ENCODE measurements at places on chromosomes 1 and 21. TPM values are rescaled to one million over a fixed set of nuclear protein-coding genes. Genes with fewer than 3 reads are reported as not detected.

- DNase-seq: no peak
- no peak overlapping the region for H3K4me3 ChIP-seq
- no peak overlapping the region for H3K27ac ChIP-seq
- no peaks in the 10 kb centered on the region for H3K4me1 ChIP-seq
- H3K36me3 ChIP-seq: no peaks in the 10 kb centered on the region
These were observed 739.7 kb downstream of the LTN1 start for GRCh38 chr21:28252928-28253327.

DNA sequence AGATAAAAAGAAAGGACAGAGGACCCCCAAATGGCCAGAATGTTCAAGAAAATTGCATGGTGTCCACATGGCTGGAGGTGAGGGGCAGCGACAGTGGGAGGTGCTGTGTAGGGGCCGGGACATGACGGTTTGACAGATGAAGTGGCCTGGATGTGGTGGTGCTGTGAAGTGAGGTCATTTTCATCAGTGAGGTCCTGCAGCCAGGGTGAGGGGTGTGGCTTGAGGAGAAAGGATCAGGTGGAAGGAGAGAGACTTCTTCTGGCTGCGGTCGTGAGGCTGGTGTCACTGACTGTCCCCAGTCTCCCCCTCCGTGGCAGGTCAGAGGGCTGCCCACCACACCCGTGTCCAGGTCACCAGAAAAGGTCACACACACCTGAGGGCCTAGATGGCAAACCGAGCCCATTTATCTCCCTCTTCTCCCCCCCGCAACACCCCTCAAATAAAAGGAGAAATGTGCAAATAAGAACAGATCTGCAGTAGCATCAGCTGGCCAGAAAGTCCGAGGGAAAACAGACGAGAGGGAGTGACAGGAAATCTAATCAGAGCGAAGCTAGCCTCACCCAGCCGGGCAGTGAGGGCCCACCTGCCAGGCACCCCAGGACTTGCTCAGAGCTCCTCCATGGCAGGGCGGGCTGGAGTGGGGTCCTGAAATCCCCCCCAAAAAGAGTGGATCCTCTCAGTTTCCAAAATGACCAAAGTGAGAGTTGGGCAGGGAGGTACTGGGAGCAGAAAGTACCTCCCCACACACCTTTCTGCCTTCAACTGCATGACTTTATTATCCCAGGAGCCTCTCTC is 148.5 kb upstream of the EDN2 start:
- H3K36me3 ChIP-seq: no peaks in the 10 kb centered on the region
- peaks cover 5% of the 10 kb centered on the region for H3K4me1 ChIP-seq
- DNase-seq: no peak
- no peaks in the 10 kb centered on the region for H3K27me3 ChIP-seq
- H3K27ac ChIP-seq: no peak overlapping the region

- H3K27ac ChIP-seq: no peak overlapping the region
- no peaks in the 10 kb centered on the region for H3K27me3 ChIP-seq
- no peaks in the 10 kb centered on the region for H3K4me1 ChIP-seq
- H3K36me3 ChIP-seq: no peaks in the 10 kb centered on the region
These were observed 238.2 kb upstream of the AJAP1 start for GRCh38 chr1:4416189-4416588.

- H3K27me3 ChIP-seq: no peaks in the 10 kb centered on the region
- no peak overlapping the region for H3K4me3 ChIP-seq
- H3K4me1 ChIP-seq: no peaks in the 10 kb centered on the region
- H3K27ac ChIP-seq: no peak overlapping the region
These were observed 18.1 kb downstream of the SIPA1L2 start for GRCh38 chr1:232611834-232612233.

DNA sequence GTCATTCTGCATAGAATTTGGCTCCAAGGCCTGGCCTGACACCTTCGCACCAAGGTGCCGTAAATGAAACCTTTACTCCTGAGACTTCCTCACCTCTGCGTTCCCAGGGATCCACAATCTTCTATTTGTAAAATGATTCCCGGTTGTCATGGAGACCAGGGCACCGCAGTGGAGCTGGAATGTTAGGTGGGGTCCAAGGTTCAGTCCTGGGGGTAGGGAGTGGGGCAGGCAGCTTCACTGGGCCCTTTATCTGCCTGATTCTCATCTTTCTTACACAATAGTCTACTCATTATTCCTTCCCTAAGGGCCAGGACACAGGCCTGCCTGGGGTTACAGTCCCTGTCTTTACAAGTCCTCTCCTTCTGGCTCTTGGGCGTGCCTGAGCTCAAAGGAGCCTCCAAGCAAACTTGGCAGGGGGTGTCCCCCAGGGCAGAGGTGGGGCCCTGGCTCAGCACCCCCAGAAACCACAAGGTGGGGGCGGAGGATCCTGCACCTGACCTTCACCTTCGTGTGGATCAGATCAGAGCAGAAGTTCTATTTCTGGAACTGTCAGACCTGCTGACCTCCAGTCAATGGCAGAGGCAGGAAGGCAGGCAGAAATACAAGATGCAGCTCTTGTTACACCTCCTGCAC is 51.1 kb downstream of the RIPK4 start:
- H3K27ac ChIP-seq: no peak overlapping the region
- H3K4me1 ChIP-seq: no peaks in the 10 kb centered on the region
- H3K4me3 ChIP-seq: no peak overlapping the region

- H3K4me1 ChIP-seq: no peaks in the 10 kb centered on the region
- no peak overlapping the region for H3K4me3 ChIP-seq
These were observed 300.6 kb downstream of the TM2D1 start for GRCh38 chr1:61424382-61424781.

DNA sequence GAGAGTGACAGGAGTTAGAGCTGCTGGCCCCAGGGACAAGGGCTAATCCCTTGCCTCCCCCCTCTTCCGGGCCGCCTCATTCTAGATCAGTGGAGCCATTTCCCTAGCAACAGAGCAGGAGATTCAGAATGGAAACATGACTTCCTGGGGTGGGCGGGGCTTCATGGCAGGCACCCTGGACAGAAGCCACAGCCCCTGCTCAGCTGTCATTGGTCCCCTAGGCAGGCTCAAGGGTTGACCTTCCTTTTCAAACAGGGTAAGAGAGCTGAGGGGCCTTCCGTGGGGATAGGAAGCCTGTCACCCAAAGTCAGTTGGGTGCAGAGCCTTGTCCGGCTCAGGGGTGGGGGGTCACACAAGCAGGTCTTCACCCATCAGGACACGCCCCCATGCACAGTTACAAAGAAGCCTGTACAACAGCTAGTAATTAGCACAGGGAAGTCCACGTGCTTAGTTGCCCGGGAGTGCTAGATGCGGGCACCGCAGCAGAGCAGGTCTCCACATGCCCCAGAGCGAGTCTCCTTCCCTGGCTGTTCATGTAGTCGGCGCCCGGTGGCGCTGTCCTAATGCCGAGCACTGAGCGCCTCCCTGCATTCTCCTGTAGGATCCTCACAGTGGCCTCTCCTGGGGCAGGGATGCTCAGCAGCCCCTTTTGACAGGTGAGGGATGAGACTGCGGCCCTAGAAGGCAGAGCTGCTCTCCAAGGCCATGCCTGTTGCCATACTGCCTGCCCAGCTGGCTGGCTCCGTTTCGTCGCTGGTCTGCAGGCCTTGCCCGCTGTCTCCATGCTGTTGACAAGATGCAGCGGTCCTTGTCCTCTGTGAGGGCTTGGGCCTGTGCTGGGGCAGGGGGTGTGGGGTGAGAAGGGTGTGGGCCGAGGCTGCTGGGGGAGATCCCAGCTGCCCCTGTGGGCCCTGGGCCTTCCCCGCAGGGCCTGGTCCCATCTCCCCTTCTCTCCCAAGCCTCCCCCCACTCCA is 5.1 kb downstream of the TMEM201 start:
- DNase-seq: peak; percentile 20
- H3K27ac ChIP-seq: no peak overlapping the region
- no peak overlapping the region for H3K4me3 ChIP-seq
- no peaks in the 10 kb centered on the region for H3K27me3 ChIP-seq
- peaks cover 36% of the 10 kb centered on the region for H3K4me1 ChIP-seq

DNA sequence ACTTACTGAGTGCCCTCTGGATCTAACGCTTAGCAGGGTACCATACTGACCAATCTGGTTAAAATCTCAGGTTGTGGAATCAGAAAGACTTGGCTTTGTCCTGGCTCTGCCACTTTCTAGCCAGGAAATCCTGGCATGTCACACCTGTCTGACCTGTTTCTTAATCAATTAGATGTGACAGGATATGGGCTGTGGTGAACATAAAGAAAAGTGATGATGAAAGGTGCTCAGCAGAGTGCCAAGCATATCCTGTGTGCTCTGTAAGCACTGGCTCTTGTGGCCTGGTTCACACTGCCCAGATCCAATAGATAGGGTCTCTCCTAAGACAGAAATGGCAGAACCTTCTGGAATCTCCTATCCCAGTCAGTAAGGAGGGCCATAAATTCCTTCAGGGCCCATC is 53.9 kb downstream of the PHC2 start:
- peaks cover 29% of the 10 kb centered on the region for H3K4me1 ChIP-seq
- H3K27me3 ChIP-seq: no peaks in the 10 kb centered on the region
- H3K4me3 ChIP-seq: no peak overlapping the region
- no peak overlapping the region for H3K27ac ChIP-seq

DNA sequence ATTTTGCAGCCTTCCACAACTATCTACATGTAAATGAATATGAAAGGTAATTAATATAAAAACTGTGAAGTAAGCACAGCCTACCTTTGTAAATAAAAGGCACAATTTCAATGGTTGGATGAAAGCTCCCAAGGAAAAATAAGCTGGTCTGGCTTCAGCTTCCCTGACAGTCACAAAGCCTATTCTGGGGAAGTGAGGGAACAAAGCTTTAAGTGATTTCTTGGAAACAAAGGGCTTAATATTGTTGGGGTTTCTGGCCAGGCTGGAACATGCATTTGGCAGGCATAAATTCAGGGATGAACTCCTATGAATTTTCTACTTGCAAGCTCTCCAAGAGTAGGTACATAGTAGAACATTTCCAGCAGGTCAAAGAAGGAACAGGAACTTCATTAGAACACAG is 17.3 kb downstream of the BCAS2 start:
- peaks cover 21% of the 10 kb centered on the region for H3K36me3 ChIP-seq
- H3K4me3 ChIP-seq: no peak overlapping the region
- no peaks in the 10 kb centered on the region for H3K27me3 ChIP-seq
- H3K27ac ChIP-seq: no peak overlapping the region
- no peak for DNase-seq
- H3K4me1 ChIP-seq: no peaks in the 10 kb centered on the region

DNA sequence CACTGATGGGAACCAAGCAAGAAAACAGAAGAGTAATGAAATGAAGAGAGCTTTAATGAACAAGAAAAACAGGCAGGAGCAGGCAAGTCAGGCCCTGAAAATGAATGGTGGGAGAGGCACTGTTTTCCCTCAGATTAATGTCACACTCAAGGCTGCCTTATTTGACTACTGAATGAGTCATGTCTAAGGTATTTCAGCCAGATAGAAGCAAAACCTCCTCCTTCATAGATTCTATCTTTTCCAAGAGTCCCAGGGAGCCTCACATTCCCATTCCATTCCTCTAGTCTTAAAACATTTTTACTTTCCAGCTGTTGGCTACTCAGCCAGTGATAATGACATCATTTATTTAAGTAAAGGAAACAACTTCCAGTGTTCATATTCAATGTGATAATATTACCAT is 228.4 kb upstream of the NRIP1 start:
- H3K4me1 ChIP-seq: no peaks in the 10 kb centered on the region
- no peaks in the 10 kb centered on the region for H3K36me3 ChIP-seq
- no peak overlapping the region for H3K27ac ChIP-seq
- DNase-seq: no peak

DNA sequence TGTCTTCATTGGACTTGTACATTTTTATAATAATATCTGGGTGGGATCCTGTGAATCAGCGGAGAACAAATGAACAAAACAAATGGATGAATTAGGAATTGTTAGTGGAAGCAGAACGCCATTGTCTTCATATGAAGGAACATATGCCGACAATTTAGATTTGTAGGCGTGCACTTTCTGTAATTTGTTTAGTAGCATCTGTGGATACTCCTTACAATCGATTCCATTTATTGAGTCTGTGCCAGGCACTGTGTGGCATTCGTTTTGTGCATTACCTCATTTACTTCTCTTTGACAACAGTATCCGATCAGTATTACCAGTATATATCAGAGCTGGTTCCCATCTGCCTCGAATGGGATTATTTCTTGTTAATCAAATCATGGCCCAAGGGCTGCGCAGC is 61.9 kb downstream of the PRDM2 start:
- DNase-seq: no peak
- no peaks in the 10 kb centered on the region for H3K36me3 ChIP-seq
- no peaks in the 10 kb centered on the region for H3K27me3 ChIP-seq
- H3K4me3 ChIP-seq: no peak overlapping the region

DNA sequence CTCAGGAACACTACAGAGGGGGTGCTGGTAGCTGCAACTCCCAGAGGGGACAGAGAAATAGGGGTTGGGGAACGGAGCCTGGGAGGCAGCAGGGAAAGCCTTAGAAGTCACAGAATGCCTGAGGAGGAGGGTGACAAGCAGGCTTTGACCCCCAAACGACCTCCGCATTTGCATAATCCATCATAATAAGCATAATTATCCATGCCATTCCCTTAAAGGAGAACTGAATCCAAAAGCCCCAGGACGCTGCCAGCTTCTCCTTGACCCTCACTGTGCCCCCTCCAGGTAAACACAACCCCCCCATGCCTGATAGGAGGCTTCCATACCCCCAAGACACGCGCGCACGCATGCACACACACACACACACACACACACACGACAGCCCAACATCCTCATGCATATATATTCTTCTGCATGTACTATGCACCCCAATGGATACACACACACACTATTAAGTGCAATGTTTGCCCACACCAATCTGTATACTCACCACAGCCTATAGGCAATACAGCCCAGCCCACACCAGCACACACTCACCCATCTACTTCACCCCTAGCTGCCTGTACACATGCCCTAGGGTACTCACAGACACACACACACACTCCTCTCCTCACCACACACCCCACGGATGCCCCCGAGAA is 27.8 kb downstream of the SDC3 start:
- no peak overlapping the region for H3K4me3 ChIP-seq
- H3K36me3 ChIP-seq: no peaks in the 10 kb centered on the region
- H3K4me1 ChIP-seq: no peaks in the 10 kb centered on the region
- H3K27me3 ChIP-seq: no peaks in the 10 kb centered on the region
- no peak for DNase-seq
- no peak overlapping the region for H3K27ac ChIP-seq

- no peaks in the 10 kb centered on the region for H3K36me3 ChIP-seq
- no peak overlapping the region for H3K27ac ChIP-seq
- H3K4me1 ChIP-seq: no peaks in the 10 kb centered on the region
These were observed 125.9 kb downstream of the RIPK4 start for GRCh38 chr21:41640748-41641509.

MATN1 gene
- 0.12 TPM for total RNA-seq
